Forelimb muscle (tissue), 1 donor: ENCODE measurements at places on chromosomes 3 and 15. TPM values are rescaled to one million over a fixed set of nuclear protein-coding genes. Genes with fewer than 3 reads are reported as not detected.

CCDC33 gene
- polyA plus RNA-seq = not detected

GRCh38 chr15:27383726-27384125 is 412.7 kb downstream of the GABRG3 start:
- DNase-seq = no peak

DNA sequence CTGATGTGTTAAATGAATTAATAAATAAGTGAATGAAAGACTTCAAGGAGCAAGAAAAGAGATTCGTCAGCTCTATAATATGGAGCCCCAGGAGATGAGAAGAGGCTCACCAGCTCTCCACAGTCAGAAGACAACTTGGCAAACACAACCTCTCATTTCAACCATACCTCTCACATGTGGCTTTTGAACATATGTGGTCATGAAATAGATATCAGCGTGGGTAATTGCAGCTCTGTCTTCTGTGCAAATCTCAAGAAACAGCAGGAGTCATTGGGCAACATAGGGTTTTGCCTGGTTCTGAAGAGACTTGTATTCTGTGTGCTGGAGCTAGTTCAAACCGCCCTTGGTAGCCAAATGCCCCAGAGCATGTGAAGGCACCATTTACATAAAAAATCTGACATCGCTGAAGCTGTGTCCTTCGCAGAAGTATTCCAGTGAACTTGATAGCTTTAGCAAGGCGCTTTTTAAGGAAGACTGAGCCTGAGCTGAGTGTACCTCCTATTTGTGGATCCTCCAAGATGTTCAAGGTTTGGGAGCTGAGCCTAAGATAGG is 8.4 kb downstream of the CX3CR1 start:
- DNase-seq = no peak

DNA sequence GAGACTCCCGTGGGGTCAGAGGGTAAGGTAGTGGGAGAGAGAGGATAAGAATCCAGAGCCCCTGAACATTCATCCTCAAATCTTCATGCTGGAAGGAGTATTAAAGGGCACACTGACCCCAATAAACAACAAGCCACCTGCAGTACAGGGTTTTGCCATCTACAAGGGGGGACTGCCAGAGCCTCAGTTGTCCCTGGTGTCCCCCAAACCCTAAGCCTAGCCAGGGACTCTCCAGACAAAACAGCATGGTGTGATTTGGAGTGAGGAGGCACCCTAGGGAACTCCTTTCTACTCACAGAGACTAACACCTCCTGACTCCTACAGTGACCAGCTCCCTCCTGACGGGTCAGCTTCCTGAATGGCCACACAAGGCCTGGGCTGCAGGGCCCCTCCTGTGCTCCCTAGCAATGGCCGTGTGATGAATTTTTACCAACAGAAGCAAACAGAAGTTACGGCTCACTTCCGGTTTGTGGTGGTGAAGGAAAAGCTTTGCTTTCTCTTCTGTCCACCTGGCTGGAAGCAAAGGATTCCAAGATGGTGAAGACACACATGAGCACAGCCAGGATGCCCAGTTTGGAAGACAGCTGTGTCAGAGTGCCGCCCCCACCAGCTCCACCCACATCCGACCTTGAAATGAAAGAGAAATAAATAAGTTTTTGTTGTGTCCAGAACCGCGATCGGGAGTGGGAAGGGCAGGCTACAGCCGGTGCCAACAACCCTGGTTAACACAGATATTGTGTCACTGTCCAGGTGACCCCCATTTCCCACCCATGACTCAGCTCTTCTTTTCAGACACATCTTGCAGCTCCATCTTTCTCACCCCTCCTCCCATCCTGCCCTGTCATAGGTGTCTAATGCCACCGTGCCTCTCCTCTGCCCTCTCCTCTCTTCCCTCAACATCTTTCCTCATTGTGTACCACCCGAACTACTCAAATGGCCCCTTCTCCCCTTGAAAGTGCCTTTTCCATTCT is 69.6 kb upstream of the ATP13A3 start:
- DNase-seq = no peak

DNA sequence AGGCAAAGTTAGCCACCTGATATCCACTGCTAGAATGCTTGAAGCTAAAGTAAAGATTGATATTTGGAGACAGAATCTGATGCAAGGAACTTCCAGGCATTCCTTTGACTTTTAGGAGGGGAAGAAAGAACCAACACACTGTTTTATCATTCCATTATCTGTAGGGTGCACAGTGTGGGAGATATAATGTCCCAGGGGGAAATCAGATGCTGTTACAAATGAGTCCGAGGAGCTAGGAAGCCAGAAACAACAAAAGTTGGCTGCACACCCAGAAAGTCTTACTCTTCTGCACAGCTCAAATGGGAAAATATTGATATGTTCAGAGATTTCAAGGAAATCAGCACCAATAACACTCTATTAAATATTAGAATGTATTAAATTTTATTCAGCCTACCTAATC is 113.6 kb upstream of the ROBO1 start:
- no peak for DNase-seq

DNA sequence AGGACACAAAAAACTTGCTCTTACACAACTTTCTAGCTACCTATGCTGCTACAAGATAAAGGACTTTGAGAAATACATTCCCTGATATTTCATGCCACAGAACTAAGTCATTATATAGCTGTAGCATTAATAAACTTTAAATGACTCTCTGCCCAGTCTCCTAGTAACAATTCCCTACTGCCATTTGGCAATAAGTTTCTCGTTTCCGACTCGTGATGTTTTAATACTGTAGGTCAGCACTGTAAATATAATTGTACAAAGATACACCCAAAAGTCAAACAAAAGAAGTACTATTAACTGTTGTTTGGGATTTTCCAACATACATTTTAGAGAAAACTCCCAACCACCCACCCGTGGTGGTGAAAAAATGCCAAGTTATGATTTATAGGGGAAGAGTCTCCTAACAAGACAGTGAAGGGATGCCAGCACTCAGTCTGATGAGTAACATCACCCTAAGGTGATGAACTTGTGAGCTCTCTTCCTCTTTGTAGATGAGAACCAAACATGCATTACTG is 132.2 kb downstream of the DUT start:
- no peak for DNase-seq

UBA7 gene
- polyA plus RNA-seq = 18.3 TPM

- no peak for DNase-seq
These were observed 763 bp upstream of the TRNT1 start for GRCh38 chr3:3125977-3126376.

A4GNT gene
- polyA plus RNA-seq = not detected

GRCh38 chr15:56805466-56806147 is 72.3 kb upstream of the ZNF280D start:
- DNase-seq = no peak

- no peak for DNase-seq
These were observed 1.4 kb downstream of the COPB2 start for GRCh38 chr3:139388077-139388476.

- no peak for DNase-seq
These were observed 299.8 kb upstream of the GOLIM4 start for GRCh38 chr3:168395551-168395950.

CHST2 gene
- 4.0 TPM for polyA plus RNA-seq

DNA sequence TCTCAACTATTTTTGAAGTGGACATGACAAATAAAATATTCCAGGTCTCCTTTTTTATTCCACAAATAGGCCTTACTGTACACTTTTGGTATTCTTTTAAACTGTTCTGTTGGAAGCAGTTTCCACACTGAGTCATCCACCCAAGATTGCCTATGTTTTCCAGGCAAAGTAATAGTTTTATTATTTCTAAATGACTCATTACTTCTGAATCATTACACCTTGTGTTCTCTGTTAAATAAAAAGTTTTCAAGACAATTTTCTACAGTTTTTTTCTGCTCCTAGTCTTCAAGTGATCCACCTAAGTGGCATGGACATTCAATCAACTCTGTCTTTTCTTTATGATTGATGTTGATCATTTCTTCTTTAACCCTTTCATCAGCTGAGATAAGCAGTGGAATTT is 26.5 kb downstream of the PPP2R3A start:
- no peak for DNase-seq

DNA sequence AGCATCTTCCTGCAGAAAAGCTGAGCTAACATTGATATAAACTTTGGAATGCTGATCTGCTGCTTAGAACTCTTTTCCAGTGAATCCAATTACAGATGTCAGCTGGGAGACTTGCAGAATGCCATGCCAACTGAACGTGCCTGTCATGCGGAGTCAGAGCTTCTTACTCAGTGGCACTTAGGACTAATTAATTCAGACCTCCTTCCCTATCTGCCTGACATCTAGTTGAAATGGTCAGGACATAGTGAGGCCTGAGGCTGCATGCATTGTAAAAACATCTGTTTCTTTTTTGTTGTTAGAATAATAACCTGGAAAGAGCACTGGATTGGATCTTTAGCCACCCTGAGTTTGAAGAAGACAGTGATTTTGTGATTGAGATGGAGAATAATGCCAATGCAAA is 112.6 kb downstream of the USP13 start:
- no peak for DNase-seq

SMAD6 gene
- 3.7 TPM for polyA plus RNA-seq

GRCh38 chr15:95078003-95078402 is 846.6 kb downstream of the MCTP2 start:
- DNase-seq = peak; percentile 31

DNA sequence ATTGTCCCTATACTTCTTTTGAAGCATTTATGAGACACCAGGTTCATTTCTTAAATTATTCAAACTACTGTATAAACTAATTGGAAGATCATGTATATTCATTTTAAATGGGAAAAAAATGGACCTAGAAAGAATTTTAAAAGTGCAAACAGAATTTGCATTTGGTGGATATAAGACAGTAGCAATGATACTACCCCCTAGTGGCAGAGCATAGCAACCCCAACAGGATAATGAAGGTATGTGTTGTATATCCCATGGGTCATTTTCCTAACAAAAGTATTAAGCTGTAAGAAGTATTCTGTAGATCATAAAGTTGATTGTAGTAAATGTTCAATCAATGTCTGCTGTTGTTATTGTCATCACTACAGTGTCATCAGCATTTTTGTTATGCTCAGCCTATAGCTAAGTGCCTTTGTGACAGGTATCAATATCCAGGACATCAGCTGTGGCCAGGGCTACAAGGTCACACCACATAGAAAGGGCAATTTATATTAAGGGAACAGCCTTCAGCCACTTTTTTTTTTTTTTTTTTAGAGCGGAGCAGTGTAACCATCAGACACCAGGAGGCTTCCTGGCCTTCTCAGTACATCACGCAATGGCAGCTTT is 175.8 kb downstream of the FOXB1 start:
- no peak for DNase-seq

GRCh38 chr15:68733666-68734065 is 87.0 kb downstream of the ANP32A start:
- DNase-seq = no peak

PDZRN3 gene
- polyA plus RNA-seq = 69.6 TPM

EXOG gene
- 14.8 TPM for polyA plus RNA-seq

- no peak for DNase-seq
These were observed 76.3 kb downstream of the THBS1 start for GRCh38 chr15:39657181-39657580.

GRCh38 chr3:57221883-57222282 is 5.6 kb upstream of the APPL1 start:
- DNase-seq = no peak

DNA sequence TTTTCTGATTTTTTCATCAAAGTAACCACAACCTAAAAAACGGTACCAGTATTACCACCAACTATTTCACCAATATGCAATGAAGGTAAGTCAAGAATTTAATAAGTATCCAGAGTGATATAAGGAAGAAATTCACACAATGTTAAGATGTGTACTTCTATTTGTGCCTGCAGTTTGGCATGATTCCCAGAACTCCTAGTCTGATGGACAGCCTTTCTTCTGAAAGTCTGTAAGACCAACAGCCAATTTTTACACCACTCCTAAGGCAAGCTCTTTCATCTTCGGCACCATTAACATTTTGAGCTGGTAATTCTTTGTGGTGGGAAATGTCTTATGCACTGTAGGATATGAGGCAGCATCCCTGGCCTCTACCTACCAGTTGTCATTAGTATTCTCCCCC is 108.3 kb downstream of the VPS13C start:
- no peak for DNase-seq

KNG1 gene
- polyA plus RNA-seq = not detected

DNA sequence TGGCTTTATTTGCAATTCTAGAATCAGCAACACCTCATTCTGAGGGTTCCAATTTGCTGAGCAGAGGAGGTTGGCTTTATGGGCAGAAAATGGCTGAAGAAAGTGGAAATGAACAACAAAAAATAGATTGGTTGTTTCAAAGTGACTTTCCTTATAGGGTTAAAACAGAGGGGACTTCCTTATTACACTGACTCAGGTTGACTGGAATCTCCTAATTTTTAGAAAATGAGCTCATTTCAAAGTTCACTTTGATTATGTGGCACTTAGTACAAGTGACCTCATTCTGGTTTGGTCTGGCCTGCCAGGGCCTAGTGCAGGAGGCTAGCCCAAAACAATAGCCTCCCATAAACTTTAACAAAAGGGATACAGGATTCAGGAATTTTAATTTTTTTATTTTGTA is 41.4 kb downstream of the NFKBIZ start:
- no peak for DNase-seq
